ENCODE measurements at places on chromosomes 2 and 18.

- no peak for DNase-seq
Measured at GRCh38 chr2:9229470-9229820, 22.8 kb downstream of the ASAP2 start.

DNA sequence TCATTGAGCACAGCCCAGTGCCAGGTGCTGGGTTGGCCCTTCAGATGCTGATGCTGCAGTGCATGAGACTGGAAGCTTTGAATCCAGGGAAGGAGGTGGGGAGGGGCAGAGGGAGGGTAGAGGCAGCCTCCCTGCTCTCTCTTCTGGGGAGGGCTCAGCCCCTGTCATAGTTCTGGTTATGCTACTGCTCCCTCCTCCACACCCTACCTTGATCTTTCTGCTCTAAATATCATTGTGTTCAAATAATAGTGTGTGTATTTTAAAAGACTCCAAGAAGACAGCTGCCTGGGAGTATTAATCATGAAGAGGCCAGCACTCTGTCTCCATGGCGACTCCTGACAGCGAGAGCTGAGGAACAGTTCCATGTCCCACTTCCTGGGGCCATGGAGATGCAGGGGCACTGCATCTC lies 3.8 kb upstream of the EGR4 start:
- no peak for DNase-seq

DNA sequence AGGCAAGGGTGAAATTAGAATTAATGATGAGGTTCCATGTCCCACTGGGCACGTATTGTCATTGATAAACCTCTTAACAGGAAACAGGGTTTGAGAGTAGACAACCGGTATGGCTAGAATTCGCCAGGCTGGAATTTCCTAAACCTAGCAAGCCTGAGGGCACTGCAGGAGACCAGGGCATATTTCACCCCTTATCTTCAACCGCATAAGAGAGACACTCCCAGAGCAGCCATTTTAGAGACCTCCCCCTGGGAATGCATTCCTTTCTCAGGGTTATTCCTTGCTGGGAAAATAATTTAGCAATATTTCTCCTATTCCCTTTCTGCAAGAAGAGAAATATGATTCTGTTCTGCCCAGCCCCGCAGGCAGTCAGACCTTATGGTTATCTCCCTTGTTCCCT lies 334.6 kb upstream of the LYPD1 start:
- DNase-seq, result no peak

- DNase-seq, result no peak
Measured at GRCh38 chr2:9773903-9774239, 69.4 kb upstream of the TAF1B start.

DNA sequence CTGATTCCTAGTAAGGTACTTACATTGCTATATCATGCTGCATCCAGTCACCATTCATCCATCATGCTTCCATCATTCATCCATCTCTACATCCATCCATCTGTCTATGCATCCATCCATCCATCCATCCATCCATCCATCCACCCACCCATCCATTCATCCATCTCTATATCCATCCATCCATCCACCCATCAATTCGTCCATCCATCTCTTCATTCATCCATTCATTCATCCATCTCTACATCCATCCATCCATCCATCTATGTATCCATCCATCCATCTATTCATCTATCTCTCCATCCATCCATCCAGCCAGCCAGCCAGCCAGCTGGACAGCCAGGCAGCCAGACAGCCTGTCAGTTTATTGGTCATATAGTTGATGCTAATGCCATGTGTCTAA lies 20.7 kb downstream of the PRKCE start:
- DNase-seq, result no peak

DNA sequence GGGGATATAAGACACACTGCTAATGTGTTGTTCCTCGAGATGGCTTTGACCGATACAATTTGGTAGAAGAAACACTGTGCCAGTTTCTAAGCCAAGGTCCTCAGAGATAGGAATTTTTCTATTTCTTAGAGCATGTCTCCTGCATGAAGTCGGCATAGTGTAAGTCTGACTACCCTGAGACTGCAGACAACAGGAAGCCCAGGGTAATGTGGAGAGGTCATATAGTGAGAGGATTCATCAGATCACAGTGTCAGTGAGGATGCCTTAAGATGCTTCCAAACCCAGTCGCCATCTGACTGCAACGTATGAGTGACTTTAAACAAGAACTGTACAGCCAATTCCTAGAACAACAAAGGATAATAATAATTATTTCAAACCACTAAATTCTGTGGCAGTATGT lies 818.3 kb upstream of the GYPC start:
- DNase-seq, result no peak

- no peak for DNase-seq
Measured at GRCh38 chr2:149331023-149331400, 625 bp downstream of the LYPD6 start.

- DNase-seq, result no peak
Measured at GRCh38 chr2:51410331-51410730, 378.4 kb upstream of the NRXN1 start.

DNA sequence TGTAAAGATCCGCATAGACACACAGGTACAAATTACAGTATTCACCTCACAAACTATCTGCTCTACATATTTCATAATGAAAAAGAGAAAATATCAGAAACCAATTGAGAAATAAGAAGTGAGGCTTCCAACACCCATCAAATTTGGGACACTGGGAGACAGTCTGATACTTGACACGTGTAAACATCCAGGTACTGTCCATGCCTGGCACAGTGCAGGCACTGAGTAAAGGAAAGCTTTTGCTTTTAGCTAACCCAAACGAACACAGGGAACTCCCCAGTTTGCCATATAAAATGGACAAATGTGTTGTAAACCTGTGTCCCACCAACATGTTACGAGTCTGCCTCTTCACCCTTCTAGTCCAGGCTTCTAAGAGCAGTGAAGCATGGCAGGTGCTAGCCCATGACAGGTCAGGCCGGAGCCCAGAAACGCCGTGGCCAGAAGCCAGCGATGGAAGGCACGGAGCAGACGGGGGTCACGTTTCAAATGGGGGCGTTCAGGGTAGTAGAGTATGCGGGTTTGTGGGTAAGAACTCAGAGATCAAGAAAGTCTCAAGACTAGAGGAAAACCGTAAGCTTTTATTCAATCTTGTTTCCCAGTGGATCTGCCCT lies 27.0 kb downstream of the CDH2 start:
- no peak for DNase-seq

- no peak for DNase-seq
Measured at GRCh38 chr18:63508596-63508995, 31.8 kb downstream of the SERPINB5 start.

Data from pancreas (tissue), 10 donors.